ENCODE measurements at places on chromosomes 1 and 21.

GRCh38 chr1:243364866-243365265 is 109.0 kb downstream of the SDCCAG8 start:
- no peak for DNase-seq

- no peak for DNase-seq
Measured at GRCh38 chr1:218364028-218364710, 19.0 kb downstream of the TGFB2 start.

DNA sequence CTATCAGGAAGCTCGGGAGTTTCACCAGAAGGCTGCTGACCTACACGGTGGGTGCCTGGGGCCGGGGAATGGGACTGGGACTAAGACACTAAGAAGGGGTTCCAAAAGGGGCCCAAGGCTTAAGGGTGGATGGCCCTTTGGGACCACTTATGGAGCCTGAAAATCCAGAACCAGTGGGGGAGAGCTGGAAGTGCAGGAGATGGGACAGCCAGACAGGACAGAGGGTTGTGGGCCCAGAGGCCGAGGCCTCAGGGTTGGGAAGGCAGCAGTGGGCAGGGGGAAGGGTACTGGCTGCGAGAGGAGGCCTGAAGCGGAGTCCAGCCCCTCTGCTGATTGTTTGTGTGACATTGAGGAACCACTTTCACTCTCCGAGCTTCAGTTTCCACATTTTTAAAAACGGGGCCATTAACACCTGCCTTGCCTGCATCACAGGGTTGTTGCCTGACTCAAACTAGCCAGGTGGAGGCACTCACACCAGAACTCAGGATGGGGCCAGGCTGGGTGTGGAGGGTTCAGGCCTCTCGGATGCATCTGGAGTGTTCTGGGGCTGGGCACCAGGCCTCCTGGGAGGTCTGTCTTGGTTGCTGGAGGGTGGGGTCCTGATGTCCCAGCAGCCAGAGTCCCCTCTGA is 3.0 kb downstream of the TTC24 start:
- no peak for DNase-seq

- DNase-seq = peak; percentile 63
Measured at GRCh38 chr21:37153935-37154350, 80.9 kb downstream of the TTC3 start.

DNA sequence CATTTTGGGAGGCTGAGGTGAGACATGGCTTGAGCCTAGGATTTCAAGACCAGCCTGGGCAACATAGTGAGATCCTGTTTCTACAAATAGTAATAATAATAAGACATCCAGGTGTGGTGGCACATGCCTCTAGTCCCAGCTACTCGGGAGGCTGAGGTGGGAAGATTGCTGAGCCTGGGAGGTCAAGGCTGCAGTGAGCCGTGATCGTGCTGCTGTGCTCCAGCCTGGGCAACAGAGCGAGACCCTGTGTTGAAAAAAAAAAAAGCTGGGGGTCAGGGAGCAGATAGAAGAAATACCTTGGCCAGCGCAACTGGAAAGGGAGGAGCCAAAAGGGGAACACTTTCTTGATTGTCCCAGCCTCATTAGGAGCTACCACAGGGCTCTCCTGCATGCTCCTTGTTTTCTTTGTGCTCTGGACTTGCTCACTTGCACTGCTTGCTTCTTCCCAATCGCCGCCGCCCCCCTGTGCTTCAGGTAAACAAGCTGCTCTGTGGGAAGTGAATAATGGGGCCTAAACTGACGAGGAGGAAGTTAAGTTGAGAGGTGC is 31.1 kb downstream of the PBX1 start:
- DNase-seq = no peak

DNA sequence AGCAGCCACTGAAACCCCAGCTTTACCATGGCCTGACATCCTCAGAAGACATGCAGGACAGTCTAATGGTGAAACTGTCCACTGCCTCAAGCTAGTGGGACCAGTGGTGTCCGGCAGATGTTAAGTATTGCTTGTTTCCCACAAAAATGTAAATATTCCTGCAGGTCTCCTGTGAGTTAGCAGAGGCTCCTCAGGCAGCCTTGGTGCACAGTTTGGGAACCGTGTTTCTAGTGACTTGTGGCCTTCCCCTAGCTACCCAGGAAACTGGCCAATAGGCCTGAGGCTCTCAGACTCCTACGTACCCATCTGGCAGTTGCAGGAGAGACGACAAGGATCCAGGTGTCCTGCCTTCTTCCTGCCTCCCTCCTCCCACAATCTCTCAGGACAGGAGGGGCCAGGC is 142.4 kb downstream of the CAMTA1 start:
- DNase-seq = no peak
